SK-N-SH (cell line): ENCODE measurements at places on chromosomes 11 and 22.

DNA sequence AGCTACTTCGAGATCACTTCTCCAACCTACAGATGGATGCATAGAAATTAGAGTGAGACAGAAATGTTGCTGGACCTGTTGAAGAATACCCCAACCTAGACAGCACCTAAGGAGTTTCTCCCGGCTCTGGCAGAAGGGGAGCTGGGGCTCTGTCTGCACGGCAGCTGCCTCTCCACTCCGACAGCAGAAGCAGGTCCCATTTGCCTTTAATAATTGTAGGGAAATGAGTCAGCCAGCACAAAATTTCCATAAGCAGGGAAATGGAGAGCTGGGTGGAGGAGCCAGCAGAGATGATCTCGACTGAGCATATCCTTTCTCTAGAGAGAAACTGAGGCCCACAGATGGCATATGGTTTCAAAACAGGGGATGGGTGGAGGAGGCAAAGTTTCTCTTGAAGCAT, 80.1 kb downstream of the EFCAB6 start:
- no peak for DNase-seq

GRCh38 chr11:8501836-8502235, 92.2 kb downstream of the STK33 start:
- no peak for DNase-seq

- no peak for DNase-seq
These were observed 8.4 kb downstream of the UVRAG start for GRCh38 chr11:75823415-75823814.

DNA sequence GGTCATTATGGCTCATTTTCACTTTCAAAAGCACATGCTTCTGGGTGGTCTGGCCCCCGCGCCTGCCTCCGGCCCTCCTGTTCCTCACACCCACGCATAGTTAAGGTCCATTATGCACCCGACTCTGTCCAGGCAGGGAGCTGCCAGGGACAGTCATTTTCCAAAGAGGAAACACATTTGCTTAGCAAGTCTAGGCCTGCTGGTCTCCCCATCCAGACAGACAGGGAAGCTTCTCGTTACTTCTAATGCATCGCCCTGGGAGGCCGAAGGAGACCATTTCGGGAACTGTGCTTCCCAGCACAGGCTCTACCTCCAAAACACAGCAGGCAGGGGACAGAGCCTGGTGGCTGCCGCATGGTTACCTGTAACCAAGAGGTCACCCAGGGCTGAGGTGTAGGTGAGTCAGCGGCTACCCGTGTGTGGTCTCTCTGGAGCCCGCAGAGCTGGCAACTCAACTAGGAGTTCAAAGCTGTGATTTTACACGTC, 87.1 kb upstream of the SHANK2 start:
- DNase-seq: no peak

GRCh38 chr22:44186121-44186510, 5.4 kb downstream of the PARVG start:
- DNase-seq: no peak

- no peak for DNase-seq
These were observed 13.7 kb upstream of the IGSF22 start for GRCh38 chr11:18739685-18740084.

DNA sequence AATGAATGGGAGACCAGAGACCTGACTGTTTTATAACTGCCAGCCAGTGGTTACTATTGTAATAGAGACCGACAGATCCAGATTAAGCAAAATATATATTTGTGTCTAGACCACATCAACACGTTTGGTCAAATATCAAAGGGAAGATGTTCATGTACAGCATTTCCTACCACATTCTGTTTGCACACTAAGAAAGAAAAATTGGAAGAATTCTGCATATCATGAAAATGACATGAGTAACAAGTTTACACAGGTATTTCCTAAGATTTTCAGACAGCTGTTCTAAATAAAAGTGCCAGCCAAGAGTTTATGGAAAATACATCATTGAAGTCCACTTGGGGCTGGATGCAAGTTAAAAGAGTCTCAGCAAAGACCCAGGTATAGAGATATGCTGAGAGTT, 145.5 kb upstream of the ANO3 start:
- DNase-seq: no peak

DNA sequence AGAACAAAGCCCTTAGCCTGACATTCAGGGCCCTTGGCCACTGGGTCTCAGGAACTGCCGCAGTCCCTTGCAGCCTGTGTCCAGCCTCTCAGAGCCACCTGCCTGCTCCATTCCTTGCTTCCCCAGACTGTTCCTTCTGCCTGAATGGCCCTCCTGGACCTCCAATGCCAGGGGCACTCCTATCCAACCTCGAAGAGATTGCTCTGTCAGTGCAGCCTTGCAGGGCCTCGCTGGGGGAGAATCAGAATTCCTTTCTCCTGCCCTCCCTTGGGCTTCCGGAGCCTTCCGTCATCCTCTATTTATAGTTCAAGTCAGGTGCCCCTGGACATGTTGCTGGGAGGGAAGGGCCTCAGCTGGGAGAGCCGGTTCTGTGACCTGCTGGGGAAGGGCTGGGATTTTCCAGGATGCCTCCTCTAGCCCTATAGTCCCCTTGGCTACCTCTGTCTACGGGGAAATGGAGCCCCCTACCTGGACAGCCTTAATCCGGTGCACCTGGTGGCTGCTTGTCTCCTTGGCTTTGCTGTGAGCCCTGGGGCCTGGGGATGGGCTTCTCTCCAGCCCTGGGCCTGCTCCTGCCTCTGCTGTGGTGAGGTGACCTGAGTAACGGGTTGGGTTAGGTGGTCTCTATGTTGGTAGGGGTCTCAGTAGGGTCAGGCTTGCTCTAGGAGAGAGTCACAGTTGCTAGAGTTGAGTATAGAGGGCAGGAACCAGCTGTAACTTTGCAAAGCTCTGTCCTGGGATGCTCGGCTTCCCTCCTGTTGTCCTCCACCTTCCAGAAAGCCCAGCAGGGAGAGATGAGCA, 45.9 kb upstream of the SYT7 start:
- DNase-seq: no peak

- no peak for DNase-seq
These were observed 41.8 kb downstream of the GALNT18 start for GRCh38 chr11:11580012-11580411.

DNA sequence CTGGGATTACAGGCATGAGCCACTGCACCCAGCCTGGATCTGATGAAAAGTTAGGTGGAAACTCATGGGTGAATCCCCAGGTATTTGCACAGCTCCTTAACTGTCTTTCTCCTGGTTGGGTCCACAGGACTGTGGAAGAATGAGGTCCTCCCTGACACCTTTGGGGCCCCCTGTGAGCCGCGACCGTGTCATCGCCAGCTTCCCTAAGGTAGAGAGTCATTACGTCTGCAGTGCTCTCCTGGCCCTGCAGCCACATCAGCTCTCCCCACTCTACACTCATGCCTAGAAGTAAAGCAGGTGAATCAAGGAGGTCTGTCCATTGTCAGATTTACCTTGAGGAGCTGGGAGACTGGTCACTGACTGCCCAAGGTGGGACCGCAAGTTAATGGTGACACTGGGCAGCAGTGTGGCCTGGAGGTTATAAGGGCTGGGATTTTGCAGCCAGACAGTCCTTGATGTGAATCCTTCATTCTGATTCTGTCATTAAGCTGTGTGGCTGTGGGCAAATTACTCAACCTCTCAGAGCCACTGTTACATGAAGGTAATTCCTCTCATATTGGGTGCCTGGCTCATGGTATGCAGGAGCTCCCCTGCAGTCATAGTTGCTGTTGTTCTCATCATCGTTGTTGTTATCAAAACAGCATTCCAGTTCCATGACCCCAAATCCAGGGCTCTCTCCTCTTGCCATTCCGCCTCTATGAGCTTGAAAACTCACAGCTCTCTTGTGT, 1.4 kb downstream of the RAB36 start:
- no peak for DNase-seq

DNA sequence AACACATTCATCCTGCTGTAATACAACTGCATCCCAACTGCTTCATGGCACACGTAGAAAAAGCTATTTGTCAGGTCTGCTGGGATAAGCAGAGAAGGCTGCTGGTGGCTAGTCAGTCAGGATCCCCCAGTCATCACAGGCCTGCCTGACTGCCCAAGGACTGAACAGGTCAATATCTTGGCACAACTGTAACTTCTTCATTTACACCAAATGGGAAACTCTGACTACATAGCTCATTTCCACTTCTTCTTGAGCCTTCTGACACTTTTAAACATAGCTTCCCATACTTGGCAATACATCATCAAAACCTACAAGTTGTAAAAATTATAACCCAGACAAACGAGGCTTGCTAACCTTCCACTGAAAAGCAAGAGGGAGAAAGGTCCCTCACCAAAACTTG, 2.8 kb downstream of the TMEM9B start:
- DNase-seq: no peak

GRCh38 chr22:35410663-35411034, 10.7 kb downstream of the MCM5 start:
- no peak for DNase-seq

- no peak for DNase-seq
These were observed 49.2 kb upstream of the ALX4 start for GRCh38 chr11:44359162-44359561.

DNA sequence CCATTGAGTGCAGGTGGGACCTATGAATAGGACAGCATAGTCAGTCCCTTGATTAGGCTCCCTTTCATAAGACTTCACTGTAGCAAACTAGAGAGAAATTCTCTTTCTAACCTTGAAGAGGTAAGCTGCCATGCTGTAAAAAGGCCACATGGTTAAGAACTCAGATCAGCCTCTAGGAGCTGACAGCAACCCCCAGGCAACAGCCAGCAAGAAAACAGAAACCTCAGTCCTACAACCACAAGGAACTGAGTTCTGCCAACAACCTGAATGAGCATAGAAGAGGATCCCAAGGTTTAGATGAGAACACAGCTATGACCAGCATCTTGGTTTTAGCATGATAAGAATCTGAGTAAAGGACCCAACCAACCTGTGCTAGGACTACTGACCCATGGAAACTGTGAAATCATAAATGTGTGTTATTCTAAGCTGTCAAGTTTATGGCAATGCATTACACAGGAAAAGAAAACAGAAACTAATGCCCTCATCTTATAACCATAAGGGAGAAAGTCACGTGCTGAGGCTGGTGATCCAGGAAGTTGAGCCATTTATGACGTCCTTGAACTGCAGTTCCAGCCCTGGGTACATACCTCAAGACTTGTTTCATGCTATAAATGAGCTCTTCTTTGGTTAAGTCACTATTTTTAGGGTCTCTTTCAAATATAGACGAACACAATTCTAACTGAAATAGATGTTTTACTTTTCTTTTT, 43.3 kb downstream of the RAB38 start:
- no peak for DNase-seq

DNA sequence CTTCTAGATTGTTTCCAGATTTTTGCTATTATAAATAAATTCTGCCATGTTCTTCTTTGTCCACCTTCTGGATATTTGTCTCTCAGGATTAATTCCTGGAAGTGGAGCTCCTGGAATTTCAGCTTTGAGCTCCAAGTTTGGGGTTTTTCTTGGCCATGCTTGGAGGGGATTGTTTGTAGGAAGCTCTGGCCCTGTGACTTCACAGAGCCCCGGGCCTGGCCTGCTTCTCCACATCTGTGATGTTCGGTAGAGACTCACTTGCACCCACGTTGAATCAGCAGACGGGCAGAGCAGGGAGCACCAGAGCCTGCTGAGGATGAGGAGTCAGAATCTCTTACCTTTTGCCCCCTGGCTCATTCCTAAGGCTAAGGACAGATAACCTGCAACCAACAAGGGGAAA, 35.7 kb downstream of the LRRC32 start:
- DNase-seq: no peak

GRCh38 chr22:37657590-37658132, 862 bp upstream of the PDXP start:
- peak; percentile 75 for DNase-seq

GRCh38 chr22:42519525-42520401, at the start of gene RRP7A:
Gene RRP7A, minus strand, starts transcription at chr22:42519796. Its CDS starts 10 bp downstream, at chr22:42519786.
- DNase-seq: peak; percentile 82

DNA sequence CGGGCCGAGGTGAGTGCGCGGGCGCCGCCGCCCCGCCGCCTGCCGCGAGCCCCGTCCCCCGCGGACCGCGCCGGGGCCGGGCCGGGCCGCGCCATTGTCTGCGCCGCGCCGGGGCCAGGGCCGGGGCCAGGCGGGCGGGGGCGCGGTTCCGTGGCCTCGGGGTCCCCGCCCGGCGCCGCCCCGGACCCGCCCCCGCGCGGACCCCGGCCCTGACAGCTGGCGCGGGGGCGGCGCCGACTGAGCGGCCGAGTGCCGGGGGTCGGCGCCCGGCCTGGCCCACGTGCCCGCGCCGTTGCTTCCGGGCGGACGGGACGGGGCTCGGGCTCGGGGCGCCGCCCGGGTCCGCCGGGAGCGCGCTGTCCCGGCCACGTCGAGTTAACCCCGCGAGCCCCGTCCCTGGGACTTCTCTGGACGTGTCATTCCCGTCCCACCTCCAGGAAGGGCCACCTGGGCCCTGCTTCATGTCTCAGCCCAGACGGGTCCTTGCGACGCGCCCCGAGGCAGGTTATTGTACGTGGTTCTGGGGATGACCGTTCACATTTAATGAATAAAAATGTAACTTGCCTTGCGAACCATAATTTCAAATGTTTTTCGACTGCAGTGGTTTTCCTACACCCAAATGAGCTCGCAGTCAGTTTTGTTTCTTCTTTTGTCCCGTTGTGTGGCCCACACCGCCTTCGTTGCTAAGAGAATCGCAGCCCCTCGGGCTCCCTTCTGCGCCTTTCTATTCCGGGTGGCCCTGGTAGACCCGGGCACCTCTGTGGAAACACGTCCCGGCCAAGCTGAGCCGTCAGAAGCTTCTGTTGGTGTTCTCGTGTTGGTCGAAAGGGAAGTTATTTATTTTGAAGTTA, 562 bp downstream of the ZBED4 start:
- DNase-seq: peak; percentile 59

- peak; percentile 86 for DNase-seq
These were observed 1.3 kb downstream of the PPP1CA start for GRCh38 chr11:67400251-67400941.

- no peak for DNase-seq
These were observed 101.2 kb upstream of the RAG2 start for GRCh38 chr11:36699271-36699670.

GRCh38 chr11:122732342-122733315, 77.1 kb downstream of the UBASH3B start:
- no peak for DNase-seq

DNA sequence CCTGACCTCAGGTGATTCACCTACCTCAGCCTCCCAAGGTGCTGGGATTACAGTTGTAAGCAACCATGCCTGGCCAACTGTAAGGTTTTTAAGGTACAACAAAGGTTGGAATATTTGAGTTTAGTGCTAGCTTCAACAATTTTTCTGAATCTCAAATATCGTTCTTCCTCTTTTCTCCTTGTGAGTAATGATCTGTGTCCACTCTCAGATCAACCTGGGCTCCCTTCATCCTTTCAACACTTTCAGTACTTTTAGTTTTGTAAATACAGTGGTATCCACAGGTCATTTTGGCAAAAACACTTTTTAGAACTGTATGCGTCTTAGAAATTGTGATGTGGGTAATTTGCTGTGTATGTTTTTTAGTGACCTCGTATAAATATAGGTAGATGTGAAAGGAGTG, 7.9 kb downstream of the PACS1 start:
- no peak for DNase-seq

GRCh38 chr22:46001426-46002106, 24.6 kb upstream of the WNT7B start:
- DNase-seq: no peak

- DNase-seq: no peak
These were observed 11.0 kb upstream of the SHANK2 start for GRCh38 chr11:71263386-71263785.
